Stimulated activated CD8-positive, alpha-beta memory T cell treated with anti-CD3 and anti-CD28 coated beads, Interleukin-2, amount 100 ng/mL, for 1 hour (primary cell): ENCODE measurements at places on chromosomes 3 and 15.
A peak's percentile ranks its signal among the peaks of the same experiment; 100 is the strongest.

GRCh38 chr3:197942956-197943556, 6.9 kb upstream of the RPL35A start:
- DNase-seq, result no peak

- DNase-seq, result no peak
Measured at GRCh38 chr3:61914276-61914675, 352.9 kb downstream of the PTPRG start.

DNA sequence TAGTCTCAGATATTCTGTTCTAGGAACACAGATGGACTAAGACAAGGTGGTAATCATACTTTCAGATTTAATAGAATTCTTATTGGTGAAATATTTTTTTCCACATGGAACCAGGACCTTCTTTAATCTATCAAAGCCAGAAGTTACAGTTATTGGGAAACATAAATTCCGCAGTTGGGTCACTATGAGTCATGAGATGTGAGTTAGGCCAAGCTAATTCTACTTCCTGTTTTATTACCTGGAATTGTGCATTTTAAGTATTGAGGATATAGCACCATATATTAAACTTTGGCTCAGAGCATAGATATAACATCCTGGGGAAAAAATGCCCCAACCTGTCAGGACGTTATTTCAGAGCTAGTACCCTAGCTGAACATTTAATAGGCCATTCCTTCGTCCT, 96.4 kb upstream of the P3H2 start:
- DNase-seq, result no peak

GRCh38 chr3:49362561-49362960, 4.4 kb upstream of the GPX1 start:
- DNase-seq, result no peak

GRCh38 chr3:9193633-9194195, 55.7 kb downstream of the SRGAP3 start:
- DNase-seq, result no peak

DNA sequence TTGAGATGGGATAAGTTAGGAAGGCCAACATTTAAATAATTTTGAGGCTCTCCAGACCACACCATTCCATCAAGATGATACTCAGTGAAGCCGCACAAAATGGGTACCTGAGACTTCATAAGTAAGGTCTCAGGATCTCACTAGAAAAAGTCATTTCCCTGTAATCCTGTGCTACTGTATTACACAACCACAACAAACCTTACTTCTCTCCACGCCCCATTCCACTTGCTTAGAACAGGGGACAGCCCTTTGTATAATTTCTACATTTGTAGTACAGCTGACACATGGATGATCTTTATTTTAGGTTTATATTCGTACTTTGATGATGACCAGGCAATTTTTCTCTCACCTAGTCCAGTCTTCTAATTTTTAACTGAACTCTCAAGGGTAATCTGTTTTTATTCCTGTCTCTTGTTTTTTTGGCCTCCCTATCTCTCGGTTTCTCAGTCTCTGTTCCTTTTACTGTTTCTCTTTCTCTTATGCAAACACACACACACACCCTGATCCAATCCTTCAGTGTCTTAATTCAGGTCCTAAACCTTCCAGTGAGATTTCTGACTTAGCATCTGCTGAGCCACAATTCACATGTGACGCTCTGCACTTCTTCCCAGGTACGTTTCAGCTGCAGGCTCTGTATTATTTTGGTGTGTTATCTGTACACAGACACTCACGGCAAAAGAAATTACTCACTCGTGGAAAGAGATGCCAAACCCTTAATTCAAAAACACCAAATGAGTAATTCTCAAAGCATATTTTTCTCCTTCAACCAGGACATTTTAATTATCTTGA, 223.2 kb upstream of the THBS1 start:
- DNase-seq, result no peak

GRCh38 chr3:159432682-159433340, 555.8 kb upstream of the IL12A start:
- no peak for DNase-seq

- DNase-seq, result no peak
Measured at GRCh38 chr15:100765467-100766241, 114.0 kb upstream of the ALDH1A3 start.

DNA sequence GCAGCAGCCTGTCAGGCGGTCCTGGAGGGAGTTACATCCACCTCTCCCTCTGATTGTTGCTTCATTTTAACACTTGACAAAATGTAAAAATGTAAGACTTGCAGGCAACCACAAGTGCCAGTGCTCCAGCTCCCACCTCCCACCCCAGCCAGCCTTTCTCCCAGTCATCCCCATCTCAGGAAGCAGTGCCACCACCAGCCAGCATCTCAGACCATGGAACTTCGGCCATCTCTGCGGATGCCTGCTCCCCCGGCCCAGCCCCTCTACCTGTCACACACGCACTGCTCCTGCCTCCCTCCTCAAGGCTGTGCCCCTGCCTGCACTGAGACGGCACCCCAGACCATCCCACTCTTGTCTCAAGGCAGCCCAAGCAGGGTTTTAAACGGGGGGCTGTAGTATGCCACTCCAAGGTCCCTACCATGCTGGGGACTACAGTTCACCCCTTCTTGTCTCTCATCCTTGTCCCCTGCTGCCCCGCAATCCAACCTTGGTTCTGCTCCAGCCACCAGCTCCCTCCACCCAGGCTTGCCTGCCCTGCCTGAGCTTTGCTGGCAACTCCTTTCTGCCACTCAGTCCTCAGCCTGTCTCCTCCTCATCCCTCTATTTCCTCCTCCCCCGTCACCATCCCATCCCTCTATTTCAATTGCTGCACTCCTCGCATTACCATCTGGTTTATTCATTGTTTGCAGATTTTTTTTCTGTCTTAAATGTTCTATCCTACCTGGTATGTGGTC, 85.8 kb downstream of the SNRK start:
- no peak for DNase-seq

GRCh38 chr3:189664311-189664710, 33.1 kb downstream of the TP63 start:
- no peak for DNase-seq

DNA sequence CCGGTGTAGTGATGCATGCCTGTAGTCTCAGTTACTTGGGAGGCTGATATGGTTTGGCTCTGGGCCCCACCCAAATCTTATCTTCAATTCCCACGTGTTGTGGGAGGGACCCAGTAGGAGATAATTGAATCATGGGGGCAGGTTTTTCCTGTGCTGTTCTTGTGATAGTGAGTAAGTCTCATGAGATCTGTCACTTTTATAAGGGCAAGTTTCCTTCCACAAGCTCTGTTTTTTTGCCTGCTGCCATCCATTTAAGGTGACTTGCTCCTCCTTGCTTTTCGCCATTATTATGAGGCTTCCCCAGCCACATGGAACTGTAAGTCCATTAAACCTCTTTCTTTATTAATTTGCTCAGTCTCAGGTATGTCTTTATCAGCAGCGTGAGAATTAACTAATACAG, 566.7 kb upstream of the NECTIN3 start:
- no peak for DNase-seq

- no peak for DNase-seq
Measured at GRCh38 chr3:134790065-134790464, 5.0 kb upstream of the EPHB1 start.

DNA sequence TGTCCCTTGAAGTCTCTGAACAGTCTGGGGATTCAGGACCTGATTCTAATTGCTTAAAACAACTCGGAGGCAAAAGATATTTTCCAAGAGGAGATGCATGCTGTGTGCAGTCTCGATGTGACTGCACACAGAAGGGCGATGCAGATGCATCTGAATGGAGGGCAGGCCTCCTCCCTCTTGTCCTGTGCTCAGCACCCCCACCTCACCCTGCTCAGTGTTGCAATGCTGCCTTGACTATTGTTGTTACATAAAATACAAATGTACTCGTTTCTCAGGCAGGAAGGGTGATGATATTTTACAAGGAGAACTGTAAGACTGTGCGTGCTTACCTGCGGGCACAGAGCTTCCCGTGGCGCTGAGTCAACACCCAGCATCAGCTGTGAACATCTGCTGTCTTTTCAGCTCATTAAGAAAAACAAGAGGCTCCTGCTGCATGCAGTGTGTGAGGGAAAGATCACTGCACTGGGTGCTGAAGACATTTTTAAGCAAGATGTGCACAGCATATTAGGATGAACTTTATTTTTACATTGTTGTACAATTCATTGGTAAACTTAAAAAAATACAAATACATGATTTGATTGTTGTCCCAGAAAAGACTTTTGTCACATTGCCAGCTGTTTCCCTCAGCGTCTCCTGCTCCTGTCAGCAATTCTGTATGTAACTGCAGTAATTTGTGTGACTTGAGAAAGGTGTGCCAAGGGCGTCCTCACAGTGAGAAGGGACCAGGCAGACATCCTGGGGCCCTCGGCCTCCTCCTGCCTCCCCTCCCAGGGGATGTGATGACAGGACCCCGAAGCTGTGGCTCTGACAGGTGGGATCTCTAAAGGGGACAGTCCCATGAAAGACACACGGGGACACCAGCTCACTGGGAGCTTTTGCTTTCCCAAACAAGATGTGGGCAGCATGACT, 56.3 kb upstream of the RPL32 start:
- no peak for DNase-seq

DNA sequence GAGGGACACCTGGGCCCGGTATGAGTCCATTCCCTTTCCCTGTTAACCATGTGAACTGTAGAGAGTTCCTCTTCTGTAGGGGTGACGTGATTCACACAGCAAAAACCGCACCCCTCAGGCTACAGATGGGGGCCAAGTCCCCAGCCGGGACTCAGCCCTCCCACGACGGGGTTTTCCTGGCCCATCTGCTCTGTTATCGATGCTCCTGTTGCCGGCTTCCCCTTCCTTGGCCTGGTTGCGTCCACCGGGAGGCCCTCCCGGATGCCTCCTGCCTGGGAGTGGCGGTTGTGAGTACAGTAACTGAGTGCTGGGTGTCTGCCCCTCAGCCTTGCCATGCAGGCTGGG, 817 bp upstream of the PLXNA1 start:
- DNase-seq, result peak; percentile 34

GRCh38 chr3:46215810-46216414, 7.8 kb upstream of the CCR1 start:
- DNase-seq, result no peak

DNA sequence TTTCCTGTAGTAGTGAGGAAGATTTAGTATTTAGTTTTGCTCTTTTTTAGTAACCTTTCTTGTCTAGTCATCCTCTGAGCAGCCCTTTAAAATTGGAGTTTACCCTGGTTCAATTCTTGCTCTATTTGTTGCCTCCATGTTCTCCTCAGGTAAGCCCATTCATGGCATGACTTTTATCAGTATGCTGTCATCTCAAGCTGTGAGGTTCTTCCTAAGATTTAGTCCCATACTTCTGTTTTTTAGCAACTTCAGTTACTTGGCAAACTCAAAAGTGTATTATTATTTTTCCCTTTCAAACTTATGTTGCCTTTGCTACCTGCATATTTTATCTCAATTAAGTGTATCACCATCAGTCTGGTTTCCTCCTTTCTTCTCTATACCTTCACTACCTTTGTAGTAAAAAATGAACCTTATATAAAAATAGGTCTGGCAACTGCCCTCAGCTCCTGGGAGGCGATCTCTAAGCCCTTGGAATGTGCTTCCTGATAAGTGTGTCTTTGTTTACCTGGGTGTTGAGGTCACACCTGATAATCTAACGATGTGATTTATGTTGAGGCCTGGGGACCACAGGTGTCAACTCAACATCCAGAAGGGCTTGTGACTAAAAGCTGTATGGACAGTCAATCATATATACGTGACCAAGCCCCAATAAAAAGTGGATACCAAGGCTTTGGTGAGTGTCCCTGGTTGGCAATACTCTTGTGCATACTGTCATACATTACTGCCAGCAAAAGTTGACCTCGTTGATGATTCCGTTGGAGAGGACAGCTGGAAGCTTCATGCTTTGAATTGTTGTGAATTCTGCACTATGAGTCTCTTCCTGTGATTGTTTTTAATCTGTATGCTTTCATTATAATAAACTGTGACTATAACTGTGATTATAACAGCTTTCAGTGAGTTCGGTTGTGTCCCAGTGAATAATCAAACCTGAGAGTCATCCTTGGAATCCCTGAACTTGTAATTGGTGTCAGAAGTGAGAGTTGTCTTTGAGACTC, 3.9 kb downstream of the NSUN3 start:
- DNase-seq, result no peak

DNA sequence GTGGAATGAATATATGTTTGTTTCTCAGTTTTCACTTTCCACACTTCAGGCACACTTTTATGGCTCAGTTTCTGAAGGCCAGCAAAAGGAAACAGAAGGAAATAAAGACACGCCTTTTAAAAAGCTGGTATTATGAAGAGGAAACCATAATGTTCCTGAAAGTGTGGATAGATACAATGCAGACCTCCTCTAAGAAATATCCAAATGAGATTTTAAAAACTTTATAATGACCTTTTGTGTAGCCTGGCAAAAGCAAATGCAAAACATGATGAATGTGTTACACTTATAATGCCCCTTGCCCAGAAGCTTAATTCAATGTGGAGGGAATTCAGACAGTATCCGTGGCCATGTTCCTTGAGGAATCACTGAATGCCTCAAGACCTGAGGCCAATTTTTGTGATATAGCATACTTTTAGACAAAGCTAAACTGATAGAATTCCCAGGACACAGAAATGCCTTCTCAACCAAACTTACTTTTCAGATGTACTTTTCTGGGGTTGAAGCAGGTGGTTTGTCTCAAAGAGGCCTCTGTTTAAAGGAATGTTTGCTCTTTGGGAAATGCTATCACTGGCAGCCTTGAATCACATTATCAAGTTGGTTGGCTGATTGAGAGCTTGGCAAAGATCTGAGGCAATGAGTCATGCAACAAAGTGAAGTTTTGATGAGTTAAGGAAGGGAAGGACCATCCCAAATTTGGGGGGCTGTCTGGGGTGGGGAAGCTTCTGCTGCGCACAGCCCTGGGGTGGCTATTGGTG, 77.1 kb upstream of the CACNA2D3 start:
- no peak for DNase-seq

DNA sequence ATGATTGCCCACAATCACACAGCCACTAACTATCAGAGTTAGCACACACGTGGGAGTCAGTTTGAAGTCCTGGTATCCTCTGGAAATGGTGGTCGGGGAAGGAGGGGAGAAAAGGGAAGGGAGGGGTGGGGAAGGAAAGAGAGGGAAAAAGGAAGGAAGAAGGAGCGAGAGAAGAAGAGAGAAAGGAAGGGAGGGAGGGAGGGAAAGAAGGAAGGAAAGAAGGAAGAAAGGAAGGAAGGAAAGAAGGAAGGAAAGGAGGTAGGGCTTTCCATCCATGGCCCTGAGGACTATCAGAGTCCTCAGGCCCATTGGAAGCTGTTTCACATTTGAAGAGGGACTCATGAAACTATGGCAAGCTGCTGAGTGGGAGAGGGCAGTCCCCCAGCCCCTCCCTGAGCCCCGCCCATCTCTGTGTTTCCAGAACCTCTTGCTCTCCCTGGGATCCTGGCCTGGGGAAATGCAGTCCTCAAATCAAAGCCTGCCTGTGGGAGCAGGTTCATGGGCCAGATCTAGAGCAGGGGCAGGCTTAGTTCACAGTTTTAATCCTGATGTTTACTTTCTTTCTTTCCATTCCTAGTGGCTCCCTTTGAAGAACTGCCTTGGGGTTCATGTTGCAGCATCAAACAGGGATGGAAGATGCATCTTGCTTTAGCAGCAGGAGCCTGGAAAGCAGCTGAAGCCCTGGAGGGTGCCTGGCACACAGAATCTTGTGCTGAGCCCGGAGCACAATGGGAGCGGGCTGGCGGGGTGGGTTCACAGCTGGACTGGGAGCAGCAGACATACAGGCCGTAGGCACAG, 66.1 kb upstream of the GLCE start:
- DNase-seq, result no peak
